ENCODE measurements at places on chromosomes 4 and X. TPM values are rescaled to one million over a fixed set of nuclear protein-coding genes. Genes with fewer than 3 reads are reported as not detected.

RS1 gene
- total RNA-seq: not detected

FGFR3 gene
- total RNA-seq: 120 TPM

SLC6A14 gene
- total RNA-seq: 37.3 TPM

IQCM gene
- not detected for total RNA-seq

GRPEL1 gene
- total RNA-seq: 47.8 TPM

Data from airway epithelial cell (primary cell).